ENCODE measurements at places on chromosomes 12 and 14. TPM values are rescaled to one million over a fixed set of nuclear protein-coding genes. Genes with fewer than 3 reads are reported as not detected.

DNA sequence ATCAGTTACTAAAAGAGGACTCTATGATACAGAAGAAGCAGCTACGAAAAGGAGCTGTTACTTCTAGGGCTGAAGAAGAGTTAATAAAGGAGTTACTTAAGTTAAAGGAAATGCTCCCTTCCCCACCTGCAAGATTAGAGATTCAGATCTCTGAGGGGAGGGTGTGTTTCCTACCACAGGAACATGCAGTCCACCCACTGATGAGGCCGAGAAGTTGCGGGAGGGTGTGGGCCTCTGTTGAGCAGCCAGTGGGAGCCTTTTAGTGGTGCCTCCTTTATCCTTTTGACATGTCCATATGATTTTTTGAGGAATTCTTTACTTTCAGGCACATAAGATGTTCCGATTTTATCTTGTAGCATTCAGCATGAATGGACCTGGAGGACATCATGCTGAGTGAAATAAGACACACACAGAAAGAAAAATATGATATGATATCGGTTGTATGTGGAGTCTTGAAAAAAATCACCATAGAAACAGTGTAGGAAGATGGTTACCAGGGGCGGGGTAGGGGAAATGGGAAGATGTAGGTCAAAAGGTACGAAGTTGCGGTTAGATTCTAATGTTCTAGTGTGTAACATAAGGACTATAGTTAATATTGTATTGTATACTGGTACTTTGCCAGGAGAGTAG lies 4.4 kb upstream of the M6PR start:
- no peak for DNase-seq

- peak; percentile 85 for DNase-seq
Observed at GRCh38 chr12:50066402-50066801, 9.0 kb downstream of the ASIC1 start.

DNA sequence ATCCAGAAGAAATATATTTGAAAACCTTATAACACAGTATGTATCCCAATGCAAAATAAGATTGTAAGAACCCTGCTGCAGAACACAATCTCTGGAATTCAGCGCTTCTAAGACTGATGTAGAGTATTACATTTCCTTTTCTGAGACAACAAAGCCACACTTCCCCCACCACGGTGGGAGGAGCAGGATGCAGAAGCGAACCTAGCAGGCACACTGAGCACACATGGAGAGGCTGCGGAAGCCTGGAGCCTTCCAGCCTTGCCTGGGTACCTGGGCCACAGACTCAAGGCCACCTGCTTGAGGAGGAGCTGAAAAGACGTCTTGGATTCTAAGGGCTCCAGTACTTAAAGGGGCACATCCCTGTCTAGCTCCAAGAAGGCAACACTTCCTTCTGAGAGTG lies 46.4 kb downstream of the TCHP start:
- DNase-seq = no peak

- DNase-seq = no peak
Observed at GRCh38 chr12:34186492-34186891, 164.2 kb downstream of the ALG10 start.

- peak; percentile 87 for DNase-seq
Observed at GRCh38 chr12:49627752-49628360, 4.5 kb downstream of the PRPF40B start.

- peak; percentile 65 for DNase-seq
Observed at GRCh38 chr12:118330421-118331018, 42.2 kb downstream of the TAOK3 start.

DNA sequence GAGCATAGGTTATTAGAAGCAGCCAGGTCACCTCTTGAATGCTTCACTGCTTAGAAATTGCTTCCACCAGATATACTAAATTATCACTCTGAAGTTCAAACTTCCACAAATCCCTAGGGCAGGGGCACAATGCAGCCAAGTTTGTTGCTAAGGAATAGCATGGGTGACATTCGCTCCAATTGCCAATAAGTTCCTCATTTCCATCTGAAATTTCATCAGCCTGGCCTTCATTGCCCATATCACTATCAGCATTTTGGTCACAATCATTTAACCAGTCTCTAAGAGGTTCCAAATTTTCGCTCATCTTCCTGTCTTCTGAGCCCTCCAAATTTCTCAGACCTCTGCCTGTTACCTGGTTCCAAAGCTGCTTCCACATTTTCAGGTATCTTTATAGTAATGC lies 356.1 kb downstream of the DAD1 start:
- no peak for DNase-seq

DNA sequence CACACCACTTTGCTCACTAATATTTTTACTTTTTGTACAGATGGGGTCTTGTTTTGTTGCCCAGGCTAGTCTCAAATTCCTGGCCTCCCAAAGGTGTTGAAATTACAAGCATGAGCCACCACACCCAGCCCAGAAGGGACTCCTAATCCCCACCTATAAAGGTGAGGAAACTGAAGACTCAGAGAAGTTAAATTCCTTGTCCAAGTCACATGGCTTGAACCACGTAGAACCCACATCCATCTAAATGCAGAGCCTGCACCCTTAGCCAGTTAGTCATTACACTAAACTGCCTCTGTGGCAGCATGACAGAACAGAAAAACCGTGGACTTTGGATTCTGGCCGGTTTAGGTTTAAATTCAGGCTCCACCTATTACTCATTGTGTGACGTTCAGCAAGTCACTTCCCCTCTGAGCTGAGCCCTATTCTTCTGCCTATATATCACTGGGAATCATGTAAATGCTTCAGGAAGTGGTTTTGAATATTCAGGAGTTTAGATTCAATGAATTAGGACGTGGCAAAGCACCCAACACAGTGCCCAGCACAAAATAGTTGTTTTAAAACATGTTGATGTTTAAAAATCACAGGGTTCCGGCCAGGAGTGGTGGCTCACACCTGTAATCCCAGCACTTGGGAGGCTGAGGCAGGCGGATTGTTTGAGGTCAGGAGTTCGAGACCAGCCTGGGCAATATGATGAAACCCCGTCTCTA lies 3.0 kb upstream of the CORO1C start:
- peak; percentile 93 for DNase-seq

GRCh38 chr14:93160353-93160801 lies 24.3 kb downstream of the MOAP1 start:
- peak; percentile 7 for DNase-seq

DNA sequence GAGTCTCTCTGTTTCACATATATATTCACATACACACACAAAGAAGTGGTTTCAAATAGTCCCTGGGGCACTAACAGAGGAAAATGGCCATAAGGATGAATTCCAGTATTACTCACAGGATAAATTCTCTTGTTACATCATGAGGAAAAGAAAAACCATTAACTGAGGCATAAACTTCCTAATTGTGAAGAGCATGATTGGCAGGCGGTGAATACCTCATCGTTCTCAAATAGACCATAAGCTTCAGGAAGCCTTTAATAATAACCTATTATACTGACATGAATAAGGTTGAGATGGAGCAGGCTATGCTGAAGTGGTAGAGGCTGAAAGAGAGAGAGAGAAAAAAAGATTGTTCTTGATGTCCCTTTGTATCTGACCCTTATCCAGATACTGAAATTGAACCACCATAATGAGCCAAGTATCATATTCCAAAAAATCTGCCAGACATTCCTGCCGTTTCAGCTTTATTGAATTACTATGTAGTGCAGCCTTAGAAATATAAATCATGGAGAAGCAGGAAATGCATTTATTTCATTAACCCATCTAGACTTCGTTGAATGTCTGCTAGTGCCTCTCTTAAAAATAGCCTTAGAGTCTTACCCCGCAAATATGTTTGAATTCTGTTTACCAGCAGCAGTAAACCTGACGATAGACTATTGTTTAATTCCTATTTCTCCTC lies 86.8 kb downstream of the NUAK1 start:
- peak; percentile 48 for DNase-seq

DNA sequence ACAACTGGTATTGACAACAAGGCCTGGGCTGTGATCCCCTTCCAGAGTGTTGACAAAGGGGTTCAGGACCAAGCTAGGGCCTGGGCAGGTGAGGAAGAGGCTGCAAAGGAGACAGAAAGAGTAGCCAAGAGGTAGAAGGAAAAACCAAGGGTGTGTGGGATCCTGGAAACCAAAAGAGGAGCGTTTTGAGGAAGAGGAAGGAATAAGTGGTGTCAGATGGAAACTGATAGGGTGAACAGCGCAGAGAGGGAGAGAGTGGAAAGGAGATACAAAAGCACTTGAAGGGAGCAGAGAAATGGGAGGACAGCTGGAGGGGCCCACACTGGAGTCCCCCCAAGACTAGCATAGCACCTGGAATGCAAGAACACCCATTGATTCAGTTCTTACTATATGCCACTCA lies 8.3 kb upstream of the HVCN1 start:
- DNase-seq = no peak

DNA sequence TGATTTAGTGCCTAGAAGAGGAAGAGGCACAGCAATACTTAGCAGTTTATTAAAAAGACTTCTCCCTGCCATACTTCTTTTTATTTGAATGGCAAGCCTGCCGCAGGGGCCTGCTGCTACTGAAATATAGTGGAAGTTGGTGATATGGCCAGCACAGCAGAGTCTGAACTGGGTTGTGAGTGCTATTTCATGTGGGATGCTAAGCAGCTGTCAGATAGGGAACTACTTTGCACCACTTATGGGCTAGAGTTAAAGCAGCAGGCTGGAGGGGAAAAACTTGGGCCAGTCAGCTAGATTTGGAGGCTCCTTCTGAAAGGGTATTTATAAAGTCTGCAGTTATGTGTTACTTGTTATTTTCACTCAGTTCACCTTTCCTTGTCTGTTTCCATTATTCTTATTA lies 299.0 kb upstream of the E2F7 start:
- DNase-seq = no peak

- DNase-seq = no peak
Observed at GRCh38 chr14:49581209-49582112, 4.7 kb downstream of the RPS29 start.

DNA sequence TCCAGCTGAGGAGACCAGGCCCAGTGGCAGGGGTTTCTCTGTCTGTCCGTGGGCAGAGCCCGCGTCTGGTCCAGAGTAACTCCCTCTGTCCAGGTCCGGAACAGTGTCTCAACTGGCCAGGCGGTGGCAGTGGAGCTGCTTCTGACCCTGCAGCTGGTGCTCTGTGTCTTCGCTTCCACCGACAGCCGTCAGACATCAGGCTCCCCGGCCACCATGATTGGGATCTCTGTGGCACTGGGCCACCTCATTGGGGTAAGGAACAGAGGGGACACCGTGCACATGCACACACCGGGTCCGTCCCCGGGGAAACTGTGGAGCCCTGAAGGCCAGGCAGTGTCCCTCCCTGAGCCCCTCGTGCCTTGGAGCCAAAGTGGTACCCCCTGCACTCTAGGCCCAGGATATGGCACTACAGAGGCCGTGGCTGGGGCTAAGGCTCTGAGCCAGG lies 1.5 kb downstream of the AQP6 start:
- peak; percentile 31 for DNase-seq

- DNase-seq = no peak
Observed at GRCh38 chr12:41205070-41205709, 17.1 kb downstream of the PDZRN4 start.

- no peak for DNase-seq
Observed at GRCh38 chr12:80707126-80707829, at the start of gene MYF6. Gene MYF6 (plus strand): TSS chr12:80707634. CDS start chr12:80707720, 86 bp downstream.

GRCh38 chr12:4911316-4911994 lies 1.8 kb downstream of the KCNA1 start:
- no peak for DNase-seq

- peak; percentile 52 for DNase-seq
Observed at GRCh38 chr14:80427101-80427500, 215.8 kb upstream of the DIO2 start.

DNA sequence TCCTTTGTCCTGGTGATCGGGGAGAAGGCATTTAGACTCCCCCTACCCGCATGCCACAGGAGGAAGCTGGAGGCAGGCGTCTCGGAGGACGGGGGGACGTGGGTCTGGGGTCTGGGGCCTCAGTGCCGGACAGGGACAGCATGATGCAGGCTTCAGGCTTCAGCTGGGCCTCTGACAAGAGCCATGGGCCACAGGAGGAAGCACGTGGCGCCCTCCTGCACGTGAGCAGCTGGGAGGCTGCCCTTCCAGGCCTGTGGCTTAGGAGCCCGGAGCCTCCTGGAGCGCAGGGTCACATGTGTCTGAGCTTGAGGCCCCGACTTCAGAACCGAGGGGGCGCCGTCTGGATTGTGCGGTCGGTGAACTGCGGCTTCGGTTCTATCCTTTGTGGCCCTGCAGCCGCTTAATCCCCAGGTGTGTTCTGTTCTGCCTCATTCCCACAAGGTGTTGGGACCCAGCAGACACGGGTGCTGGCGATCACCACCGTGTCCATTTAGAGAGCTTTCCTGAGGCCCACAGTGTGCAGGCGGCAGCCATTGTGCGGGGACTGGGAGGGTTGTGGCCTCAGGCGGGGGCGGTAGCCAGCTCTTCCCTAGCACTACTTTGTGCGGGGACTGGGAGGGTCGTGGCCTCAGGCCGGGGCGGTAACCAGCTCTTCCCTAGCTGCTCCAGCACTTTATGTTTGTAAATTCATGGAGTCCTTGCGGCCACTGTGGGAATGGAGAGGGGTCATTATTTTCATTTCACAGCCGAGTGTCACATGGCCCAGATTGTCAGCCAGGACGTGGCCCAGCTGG lies 150.2 kb downstream of the ADGRD1 start:
- DNase-seq = no peak

DNA sequence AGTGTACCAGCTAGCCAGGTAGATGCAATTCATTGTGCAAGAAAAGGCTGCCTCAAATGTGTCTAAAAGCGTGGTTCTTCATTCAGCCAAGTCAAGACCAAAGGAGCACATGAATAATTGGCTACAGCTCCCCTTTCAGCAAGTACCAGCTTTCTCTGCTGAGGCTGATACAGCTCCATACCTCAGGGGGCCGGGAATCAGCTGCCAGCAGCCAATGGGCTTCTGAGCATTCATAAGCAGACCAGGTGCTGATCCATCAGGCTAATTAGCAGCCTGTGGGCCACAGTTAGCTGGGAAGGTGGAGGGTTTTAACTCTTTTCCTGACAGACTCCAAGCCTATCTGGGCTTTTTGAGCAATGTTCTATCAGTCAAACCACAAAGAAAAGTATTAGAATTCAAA lies 264.7 kb downstream of the APAF1 start:
- DNase-seq = no peak

DNA sequence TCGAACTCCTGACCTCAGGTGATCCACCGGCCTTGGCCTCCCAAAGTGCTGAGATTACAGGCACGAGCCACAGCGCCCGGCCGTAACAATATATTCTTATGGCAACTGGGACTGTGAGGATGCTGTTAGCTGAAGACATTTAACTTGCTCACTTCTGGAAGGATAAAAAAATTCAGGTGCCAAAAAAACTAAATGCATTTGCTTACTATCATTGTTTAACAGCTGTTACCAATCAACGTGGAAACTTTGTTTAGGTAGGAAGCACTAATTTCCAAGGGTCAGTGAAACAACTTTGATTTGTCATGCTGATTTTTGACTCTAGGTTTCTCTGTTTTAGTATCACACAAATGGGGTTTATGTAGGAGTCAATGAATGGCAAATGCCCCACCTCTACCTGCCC lies 297.3 kb downstream of the ERC1 start:
- DNase-seq = no peak

Gene VWF
- total RNA-seq = not detected

Gene RFX4
- not detected for total RNA-seq

Gene KRT3
- total RNA-seq = not detected

Gene LRRC10
- total RNA-seq = not detected

Gene KLHDC1
- 0.20 TPM for total RNA-seq

Gene KLRK1
- not detected for total RNA-seq
